ENCODE measurements at places on chromosomes 4 and X. TPM values are rescaled to one million over a fixed set of nuclear protein-coding genes. Genes with fewer than 3 reads are reported as not detected.

Gene PCDH7
- not detected for total RNA-seq

Gene SSX3
- total RNA-seq = not detected

Gene APLN
- total RNA-seq = 0.15 TPM

Gene TRIM75
- not detected for total RNA-seq

Gene NUDT11
- total RNA-seq = 0.60 TPM

Gene SOX3
- total RNA-seq = not detected

Gene FABP2
- total RNA-seq = not detected

Gene NPY2R
- not detected for total RNA-seq

Gene MSL3
- 65.4 TPM for total RNA-seq

Gene CFP
- total RNA-seq = 15.7 TPM

Gene GPRASP3
- total RNA-seq = 1.6 TPM

Gene DNAAF6
- not detected for total RNA-seq

Gene DDIT4L
- 1.3 TPM for total RNA-seq

Gene NEUROG2
- not detected for total RNA-seq

Gene PABPC1L2A
- total RNA-seq = not detected

Gene TNIP3
- total RNA-seq = 1.2 TPM

Gene CHRDL1
- not detected for total RNA-seq

Gene TLR8
- total RNA-seq = not detected

Gene PAGE1
- not detected for total RNA-seq

Gene WDR19
- 12.1 TPM for total RNA-seq

Gene WNK3
- total RNA-seq = 0.50 TPM

Gene PF4V1
- total RNA-seq = not detected

Gene STOX2
- total RNA-seq = not detected

Gene GLOD5
- total RNA-seq = not detected

Gene BMP3
- not detected for total RNA-seq

Gene GK
- 34.2 TPM for total RNA-seq

Gene GAGE12C
- total RNA-seq = not detected

Gene RNF150
- not detected for total RNA-seq

Gene NXF2
- total RNA-seq = not detected

Gene PABPC5
- not detected for total RNA-seq

Gene ALAS2
- total RNA-seq = not detected

Gene SRD5A3
- total RNA-seq = 11.8 TPM

Gene HSD17B13
- total RNA-seq = 0.30 TPM

Gene CC2D2A
- not detected for total RNA-seq

Gene GABRE
- total RNA-seq = not detected

Gene SORCS2
- total RNA-seq = 0.10 TPM

Gene RNF4
- total RNA-seq = 106 TPM

Gene CENPVL1
- total RNA-seq = not detected

Gene USP17L28
- not detected for total RNA-seq

Gene GEMIN8
- total RNA-seq = 16.0 TPM

Gene DCAF4L1
- 0.15 TPM for total RNA-seq

Gene HSFX1
- total RNA-seq = 0.50 TPM

Gene CXorf65
- total RNA-seq = 29.9 TPM

Gene FRMD7
- total RNA-seq = not detected

Gene TIMM17B
- 60.6 TPM for total RNA-seq

Gene FAM184B
- total RNA-seq = not detected

Gene UGT2B17
- total RNA-seq = not detected

Gene PAGE4
- total RNA-seq = not detected

Gene SMARCA1
- total RNA-seq = not detected

Gene LRIT3
- total RNA-seq = 0.10 TPM

Gene EVC2
- 2.2 TPM for total RNA-seq

Gene TCEAL3
- total RNA-seq = 2.5 TPM

Gene CD40LG
- total RNA-seq = 139 TPM

Gene LEF1
- 68.2 TPM for total RNA-seq

Gene SH3TC1
- total RNA-seq = 19.5 TPM

Gene VSIG1
- 5.0 TPM for total RNA-seq

Measured in activated CD4-positive, alpha-beta memory T cell treated with anti-CD3 and anti-CD28 coated beads, Interleukin-2, amount 10 ng/mL, durations not matched to agents 7 days and 5 days (primary cell).